ENCODE measurements at places on chromosomes 12 and 14.

- no peak for DNase-seq
These were observed 61.5 kb downstream of the SPATS2 start for GRCh38 chr12:49428793-49429192.

GRCh38 chr12:128790653-128791373 lies 32.9 kb downstream of the SLC15A4 start:
- DNase-seq: no peak

GRCh38 chr14:36661506-36662257 lies at the start of gene PAX9:
Gene PAX9, plus strand, starts transcription at chr14:36661860. Its CDS starts 230 bp downstream, at chr14:36662090.
- no peak for DNase-seq

DNA sequence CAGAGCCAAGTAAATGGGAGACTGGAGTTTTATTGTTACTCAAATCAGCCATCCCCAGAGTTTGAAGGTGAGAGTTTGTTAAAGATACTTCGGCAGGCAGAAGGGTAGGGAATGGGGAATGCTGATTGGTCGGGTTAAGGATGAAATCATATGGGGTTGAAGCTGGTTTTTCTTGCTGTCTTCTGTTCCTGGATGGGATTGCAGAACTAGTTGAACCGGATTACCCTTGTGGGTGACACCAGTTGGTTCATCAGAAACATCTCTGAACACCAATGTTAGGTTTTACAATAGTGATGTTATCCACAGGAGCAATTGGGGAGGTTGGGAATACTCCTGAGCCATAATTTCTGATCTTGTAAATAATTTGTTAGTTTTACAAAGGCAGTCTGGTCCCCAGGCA lies 18.7 kb upstream of the SMCO2 start:
- DNase-seq: no peak

DNA sequence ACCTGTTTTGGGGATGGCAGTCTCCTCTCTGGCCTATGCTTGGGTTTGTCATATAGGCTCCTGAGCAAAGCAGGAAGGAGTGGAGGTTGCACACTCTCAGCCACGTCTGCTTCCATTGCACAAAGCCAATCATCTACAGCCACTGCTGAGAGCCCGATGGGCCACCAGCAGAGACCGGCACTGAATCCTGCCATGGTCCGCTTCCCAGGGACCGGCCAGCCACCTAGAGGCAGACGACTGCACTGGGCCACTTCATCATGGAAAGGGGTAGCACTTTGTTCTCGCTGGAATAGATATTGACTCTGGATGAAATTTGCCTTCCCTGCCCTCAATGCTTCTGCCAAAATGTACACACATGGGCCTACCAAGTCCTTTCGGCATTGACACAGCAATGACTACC lies 22.3 kb downstream of the DLK1 start:
- DNase-seq: no peak

- DNase-seq: no peak
These were observed 72.1 kb downstream of the TMTC2 start for GRCh38 chr12:82758749-82759330.

Data from T-helper 9 cell (primary cell).